Muscle of arm (tissue), 14 donors: ENCODE measurements at places on chromosomes 4 and X.

- DNase-seq, result no peak
Measured at GRCh38 chrX:154059729-154060245, 37.7 kb downstream of the MECP2 start.

DNA sequence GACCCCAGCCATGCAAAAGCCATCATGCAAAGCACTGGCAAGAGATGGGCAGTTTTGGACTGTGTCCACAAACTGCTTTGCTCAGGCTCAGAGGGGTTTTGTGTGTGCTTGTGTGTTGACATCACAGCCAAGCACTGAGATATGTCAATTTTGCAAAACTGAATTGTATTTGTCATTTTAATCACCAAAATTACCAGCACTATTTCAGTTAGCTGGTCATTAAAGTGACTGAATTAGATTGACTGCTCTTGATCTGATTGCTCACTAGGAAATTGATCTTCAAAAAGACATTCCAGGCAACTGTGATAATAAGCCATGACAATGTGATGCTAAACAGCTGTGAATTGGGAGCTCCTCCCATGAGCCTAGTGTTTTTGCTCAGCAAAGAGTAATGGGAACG lies 337.3 kb upstream of the GNPDA2 start:
- DNase-seq, result peak; percentile 16

GRCh38 chr4:165204462-165204830 lies 2.9 kb upstream of the KLHL2 start:
- DNase-seq, result no peak

DNA sequence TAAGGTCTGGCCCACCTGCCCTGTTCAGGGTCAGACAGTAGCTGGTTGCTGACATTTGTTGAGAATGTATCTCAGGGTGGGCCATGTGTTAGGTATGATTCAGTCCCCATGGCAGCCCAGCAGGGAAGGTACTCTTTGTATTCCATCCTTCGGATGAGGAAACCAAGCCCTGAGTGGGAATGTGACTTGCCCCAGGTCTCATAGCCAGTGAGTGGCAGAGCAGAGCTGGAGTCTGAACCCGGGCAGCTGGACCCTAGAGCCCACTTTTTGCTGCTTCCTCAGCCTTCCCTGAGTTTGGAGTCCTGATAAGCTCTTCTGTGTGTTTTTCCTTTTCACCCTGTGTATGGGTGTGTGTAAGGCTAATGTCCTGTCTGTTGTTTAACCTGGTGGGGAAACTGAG lies 21.6 kb upstream of the UBA1 start:
- DNase-seq, result no peak

GRCh38 chr4:40886931-40887763 lies 137.4 kb downstream of the NSUN7 start:
- no peak for DNase-seq

GRCh38 chr4:7591409-7592053 lies 156.8 kb upstream of the PSAPL1 start:
- DNase-seq, result no peak

GRCh38 chr4:1593458-1593857 lies 90.7 kb downstream of the FAM53A start:
- no peak for DNase-seq
